Endothelial cell of umbilical vein (primary cell): ENCODE measurements at places on chromosomes 2 and 18. TPM values are rescaled to one million over a fixed set of nuclear protein-coding genes. Genes with fewer than 3 reads are reported as not detected.

GRCh38 chr2:21694079-21694878 is 570.5 kb downstream of the TDRD15 start:
- no peak for DNase-seq

- DNase-seq: peak; percentile 35
These were observed 54.9 kb upstream of the TSPYL6 start for GRCh38 chr2:54310961-54311360.

- no peak for DNase-seq
These were observed 51.2 kb downstream of the SDC1 start for GRCh38 chr2:20173496-20174402.

- DNase-seq: no peak
These were observed 106.3 kb downstream of the MYCN start for GRCh38 chr2:16046649-16047048.

- no peak for DNase-seq
These were observed 41.0 kb downstream of the SLC66A3 start for GRCh38 chr2:11196246-11196645.

DNA sequence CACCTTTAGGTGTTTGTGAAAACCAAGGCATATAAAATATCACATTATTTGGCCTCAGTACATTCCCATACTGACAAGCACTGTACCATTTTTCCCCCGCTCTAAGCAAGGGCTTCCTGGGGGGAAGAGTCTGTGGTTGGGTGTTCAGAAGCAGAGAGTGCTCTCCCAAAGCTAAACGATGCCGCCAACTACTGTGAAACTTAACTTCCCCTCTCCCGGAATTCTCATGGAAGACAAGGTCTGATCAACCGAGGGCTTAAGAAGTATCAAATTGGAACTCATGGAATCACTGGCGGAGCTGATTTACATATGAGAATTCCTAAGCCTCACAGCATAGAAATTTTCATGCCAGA is 433 bp upstream of the MFF start:
- DNase-seq: no peak

- no peak for DNase-seq
These were observed 148.6 kb downstream of the ZNF236 start for GRCh38 chr18:76970770-76971559.

DNA sequence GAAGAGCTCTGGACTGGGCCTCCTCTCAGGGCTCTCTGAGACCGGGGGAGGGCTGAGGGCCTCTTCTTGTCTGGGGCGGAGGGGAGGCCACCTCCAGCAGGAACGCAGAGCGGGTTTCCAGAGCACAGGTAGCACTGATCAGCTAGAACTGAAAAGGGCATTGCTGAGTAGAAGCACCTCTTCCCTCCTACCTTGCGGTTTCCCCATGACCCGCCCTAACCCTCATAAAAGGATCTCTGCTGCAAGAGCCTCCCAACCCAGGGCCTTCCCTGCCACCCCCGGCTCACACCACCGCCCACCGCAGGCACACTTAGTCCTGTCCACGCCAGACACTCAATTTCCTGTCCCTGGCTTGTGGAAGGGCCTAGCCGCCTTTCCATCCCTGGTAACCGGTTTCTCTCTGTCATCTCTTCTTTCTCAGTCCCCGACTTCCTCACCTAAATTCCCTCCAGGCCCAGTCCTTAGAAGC is 966 bp downstream of the ADCY3 start:
- no peak for DNase-seq

DNA sequence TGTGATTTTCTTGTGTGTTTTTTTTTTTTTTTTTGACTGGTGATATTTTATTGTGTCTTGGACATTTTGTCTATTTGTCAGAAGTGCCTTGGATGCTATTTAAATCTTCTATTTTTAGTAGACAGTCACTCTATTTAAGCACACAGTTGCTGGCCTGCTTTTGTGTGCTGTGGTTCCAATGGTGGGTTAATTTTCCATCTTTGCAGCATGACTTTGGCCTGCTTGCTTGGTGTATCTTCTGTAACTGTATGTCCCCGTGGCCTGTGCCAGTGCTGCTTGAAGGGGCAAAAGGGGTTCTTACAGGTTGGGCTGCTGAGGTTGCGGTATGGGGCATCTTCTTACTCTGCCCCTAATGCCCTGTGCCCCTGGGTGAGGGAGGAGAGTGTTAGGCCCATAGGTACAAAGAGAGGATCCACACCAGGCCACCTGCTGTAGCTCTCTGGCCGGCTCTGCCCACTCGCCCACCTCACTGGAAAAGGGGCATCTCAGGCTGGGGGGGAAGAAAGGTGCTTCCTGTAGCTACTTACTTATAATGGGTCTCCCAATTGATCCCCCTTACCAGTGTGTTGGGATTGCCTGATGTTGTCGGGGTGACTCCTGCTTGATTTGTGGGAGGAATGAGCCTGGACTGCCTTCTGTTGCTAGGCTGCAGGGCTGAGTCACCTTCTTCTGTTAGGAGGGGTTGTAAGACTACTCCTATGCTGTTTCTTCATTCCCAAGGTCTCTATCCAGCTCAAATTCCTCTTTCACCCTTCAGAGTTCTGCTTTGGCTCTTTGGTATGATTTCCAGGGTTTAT is 490.0 kb upstream of the HS6ST1 start:
- no peak for DNase-seq

GRCh38 chr2:45786030-45786835 is 134.8 kb downstream of the PRKCE start:
- DNase-seq: no peak

DNA sequence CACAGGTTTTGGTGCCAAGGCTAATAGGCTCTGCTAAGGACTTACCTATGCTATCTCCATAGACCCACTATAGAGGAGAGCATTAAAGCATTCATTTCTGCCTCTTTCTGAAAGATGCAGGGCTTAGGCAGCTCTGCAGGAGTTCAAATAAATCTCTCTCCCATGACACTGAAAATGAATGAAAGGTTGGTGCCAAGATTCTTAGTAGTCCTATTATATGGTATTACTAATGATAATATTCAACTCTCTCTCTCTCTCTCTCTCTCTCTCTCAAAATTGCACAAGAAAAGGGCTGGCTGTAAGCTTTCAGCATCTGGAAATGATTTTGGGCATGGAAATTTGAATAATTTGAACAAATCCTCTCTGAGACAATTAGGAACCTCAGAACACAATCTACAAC is 433.7 kb downstream of the MBD2 start:
- no peak for DNase-seq

DNA sequence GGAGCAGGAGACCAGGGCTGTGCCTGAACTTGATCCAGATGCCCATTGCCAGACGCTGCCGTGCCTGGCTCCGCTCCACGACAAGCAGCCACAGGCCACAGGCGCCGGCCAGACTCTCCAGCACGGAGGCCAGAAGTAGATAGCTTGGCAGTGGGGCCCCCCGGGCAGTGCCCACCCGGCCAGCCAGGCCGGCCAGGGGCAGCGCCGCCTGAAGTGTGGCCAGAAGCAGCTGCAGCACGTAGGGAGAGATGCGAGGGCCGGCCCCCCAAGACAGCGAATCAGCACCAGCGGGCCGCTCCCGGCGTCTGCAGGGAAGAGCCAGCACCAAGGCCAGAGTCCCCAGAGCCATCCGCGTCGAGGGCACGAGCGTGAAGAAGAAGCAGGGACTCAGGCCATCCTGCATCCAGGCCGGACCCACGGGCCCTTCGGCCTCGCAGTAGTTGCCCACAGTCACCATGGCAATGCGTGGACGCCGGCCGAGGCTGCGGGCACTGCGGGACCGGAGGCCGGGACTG is 484 bp downstream of the ABCB6 start:
- DNase-seq: peak; percentile 79

The ZNF532 gene
- 70.1 and 83.8 TPM in 2 replicates for total RNA-seq

The CIB4 gene
- total RNA-seq: not detected in 2 replicates

The CYP26B1 gene
- total RNA-seq: 0.76 and 1.1 TPM in 2 replicates

The SOWAHC gene
- 3.6 and 4.1 TPM in 2 replicates for total RNA-seq

The TUBA3E gene
- total RNA-seq: not detected in 2 replicates

The FTCDNL1 gene
- 0.27 and 0.65 TPM in 2 replicates for total RNA-seq

The IL36RN gene
- not detected in 2 replicates for total RNA-seq

The CPO gene
- total RNA-seq: not detected in 2 replicates

The KCNIP3 gene
- 0.21 and 0.62 TPM in 2 replicates for total RNA-seq

The LRRTM1 gene
- total RNA-seq: not detected in 2 replicates
